ENCODE measurements at places on chromosomes 3 and 15.

DNA sequence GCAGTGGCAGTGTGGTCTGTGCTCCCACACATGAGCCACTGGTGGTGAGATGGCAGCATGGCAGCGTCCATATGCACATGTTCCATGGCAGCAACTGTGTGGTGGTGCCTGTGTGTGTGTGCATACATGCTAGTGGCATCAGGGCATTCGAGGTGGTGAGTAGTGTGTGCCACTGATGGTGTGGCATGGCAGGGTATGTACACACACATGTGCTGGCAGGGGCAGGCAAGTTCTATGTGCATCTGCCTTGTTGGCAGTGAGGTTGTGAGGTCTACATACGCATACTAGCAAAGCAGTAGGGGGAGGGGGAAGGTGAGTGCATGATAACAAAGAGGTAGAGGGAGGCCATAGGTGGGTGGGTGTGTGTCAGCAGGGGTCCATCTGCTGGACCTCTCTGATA lies 378.7 kb downstream of the C3orf38 start:
- DNase-seq: no peak

- no peak for DNase-seq
Observed at GRCh38 chr15:65638109-65638508, 16.4 kb downstream of the SLC24A1 start.

DNA sequence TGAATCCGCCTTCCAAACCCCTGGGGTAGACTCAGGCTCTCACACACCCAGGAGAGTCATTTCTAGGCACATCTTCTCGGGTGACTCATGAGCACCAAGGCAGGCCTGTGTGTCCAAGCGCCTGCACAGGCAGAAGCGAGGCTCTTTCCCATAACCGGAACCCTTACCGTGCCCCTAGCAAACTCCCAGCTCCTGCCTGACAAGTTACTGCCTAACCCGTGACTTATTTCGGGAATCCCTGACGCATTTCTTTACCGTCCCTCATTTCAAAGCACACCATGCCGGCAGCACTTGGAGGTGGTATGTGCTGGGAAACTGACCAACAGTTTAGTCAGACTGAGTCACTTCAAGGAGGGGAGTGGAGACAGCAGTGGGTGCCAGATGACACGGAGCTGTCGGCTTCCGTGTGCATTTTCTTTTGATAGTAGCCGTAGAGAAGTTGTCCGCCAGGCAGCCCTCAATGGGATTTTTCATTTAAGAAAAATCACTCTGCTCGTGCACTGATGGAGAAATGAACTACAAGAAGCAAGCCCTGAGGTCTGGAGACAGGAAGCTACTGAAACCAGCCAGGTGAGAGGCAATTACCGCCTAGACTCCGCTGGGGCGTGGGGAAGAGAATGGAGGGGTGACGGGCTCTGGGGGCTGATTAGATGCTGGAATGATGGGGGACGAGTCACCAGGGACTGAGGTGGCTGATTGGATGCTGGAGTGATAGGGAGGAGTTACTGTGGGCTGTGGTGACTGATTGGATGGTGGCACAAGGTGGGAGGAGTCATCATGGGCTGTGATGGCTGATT lies 17.3 kb upstream of the HRH1 start:
- no peak for DNase-seq

GRCh38 chr3:184395320-184395660 lies 15.4 kb downstream of the CHRD start:
- no peak for DNase-seq

GRCh38 chr15:100833417-100834389 lies 45.9 kb upstream of the ALDH1A3 start:
- no peak for DNase-seq

- DNase-seq: no peak
Observed at GRCh38 chr3:79896086-79896485, 128.3 kb upstream of the ROBO1 start.

GRCh38 chr3:100089812-100090668 lies 24.3 kb downstream of the FILIP1L start:
- no peak for DNase-seq

GRCh38 chr15:40238532-40239403 lies at the start of gene PAK6:
TSS of gene PAK6 (plus strand) at chr15:40239063. CDS start at chr15:40264786, 25,723 bp downstream.
- DNase-seq: no peak

GRCh38 chr15:100098705-100099104 lies 243.1 kb downstream of the ADAMTS17 start:
- DNase-seq: no peak

- DNase-seq: no peak
Observed at GRCh38 chr3:27715863-27716262, 6.3 kb downstream of the EOMES start.

- DNase-seq: no peak
Observed at GRCh38 chr3:15420871-15421270, 6.5 kb downstream of the METTL6 start.
